ENCODE measurements at places on chromosomes 11 and 22.

DNA sequence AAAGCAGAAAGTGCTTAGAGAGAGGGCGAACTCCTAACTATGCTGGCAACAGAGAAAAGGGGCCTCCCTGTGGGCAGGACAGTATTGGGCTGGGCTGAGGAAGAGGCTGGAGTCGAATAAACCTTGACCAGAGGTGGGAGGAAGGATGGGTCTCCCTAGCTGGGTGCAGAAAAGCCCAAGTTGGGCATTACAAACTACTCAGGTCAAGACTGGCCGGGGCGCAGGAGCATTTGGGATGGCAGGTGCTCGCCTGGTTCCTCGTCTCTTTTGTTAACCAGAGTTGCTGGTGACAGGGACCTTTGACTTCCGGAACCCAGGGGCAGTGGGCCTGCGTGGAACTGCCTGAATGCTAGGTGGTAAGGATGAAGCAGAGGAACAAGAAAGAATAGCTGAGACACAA, 80.3 kb upstream of the SHISAL1 start:
- peak; percentile 46 for DNase-seq

DNA sequence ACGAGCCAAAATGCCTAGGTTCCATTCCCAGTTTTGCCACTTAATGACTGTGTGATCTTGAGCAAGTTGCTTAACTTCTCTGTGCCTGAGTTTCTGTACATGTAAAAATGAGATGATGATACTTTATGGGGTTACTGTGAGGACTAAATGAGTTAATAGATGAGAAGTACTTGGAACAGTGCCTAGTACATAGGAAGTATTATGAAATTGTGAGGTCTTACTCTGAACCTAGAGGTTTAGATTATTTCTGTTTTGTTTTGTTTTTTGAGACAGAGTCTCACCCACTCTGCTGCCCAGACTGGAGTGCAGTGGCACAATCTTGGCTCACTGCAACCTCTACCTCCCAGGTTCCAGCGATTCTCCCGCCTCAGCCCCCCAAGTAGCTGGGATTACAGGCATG, 227.0 kb upstream of the POU2AF2 start:
- DNase-seq, result no peak

DNA sequence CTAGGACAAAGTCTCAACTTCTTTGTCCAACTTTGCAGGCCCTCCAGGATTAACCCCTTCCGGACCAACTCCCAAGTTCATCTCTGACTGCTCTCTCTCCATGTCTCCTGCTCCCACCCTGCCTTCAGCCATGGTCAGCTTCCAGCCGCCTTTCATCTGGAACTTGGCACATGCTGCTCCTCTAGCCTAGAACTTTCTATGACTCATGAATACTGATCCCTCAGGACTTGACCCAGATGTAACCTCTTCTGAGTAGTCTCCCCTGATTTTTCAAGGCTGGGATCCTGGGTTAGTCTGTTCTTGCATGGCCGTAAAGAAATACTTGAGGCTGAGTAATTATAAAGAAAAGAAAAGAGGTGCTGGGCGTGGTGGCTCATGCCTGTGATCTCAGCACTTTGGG, 5.2 kb upstream of the SLC15A3 start:
- DNase-seq, result no peak

GRCh38 chr11:96641261-96641660, 251.4 kb downstream of the JRKL start:
- DNase-seq, result no peak

DNA sequence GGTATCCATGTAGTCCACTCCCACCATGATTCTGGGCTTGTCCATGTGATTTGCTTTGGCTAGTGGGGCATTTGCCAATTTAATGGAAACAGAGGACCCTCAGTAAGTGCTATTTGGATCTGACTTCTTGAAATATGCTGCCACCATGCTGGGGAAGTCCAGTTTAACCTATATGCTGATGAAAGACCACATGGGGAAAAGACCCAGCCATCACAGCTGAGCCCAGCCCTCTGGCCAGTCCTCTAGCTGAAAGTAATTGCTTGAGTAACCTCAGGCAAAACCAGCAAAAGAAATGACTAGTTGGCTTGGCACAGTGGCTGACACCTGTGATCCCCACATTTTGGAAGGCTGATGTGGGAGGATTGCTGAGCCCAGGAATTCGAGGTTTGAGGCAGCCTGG, 61.5 kb downstream of the ATG16L2 start:
- no peak for DNase-seq

- DNase-seq, result no peak
Measured at GRCh38 chr11:128881221-128881620, 9.9 kb upstream of the KCNJ5 start.

- DNase-seq, result no peak
Measured at GRCh38 chr11:86624366-86624765, 48.0 kb downstream of the ME3 start.

DNA sequence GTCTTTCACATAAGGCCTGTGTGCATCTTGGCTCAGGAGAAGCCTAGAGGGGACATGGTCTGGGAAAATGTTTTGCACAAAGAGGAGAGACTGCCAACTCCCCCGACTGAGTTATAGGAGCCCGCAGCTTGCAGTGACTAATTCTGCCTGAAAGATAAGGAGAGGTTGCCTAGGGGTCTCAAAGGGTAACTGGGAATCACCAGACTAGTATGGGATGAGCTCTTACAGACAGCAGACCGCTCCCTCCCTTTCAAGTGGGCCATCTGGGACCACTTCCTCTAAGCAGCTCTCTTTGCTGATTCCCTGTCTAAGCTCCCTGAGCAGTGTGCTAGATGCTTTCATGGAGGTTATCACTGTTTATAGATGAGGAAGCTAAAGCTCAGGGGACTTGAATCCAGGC, 105.1 kb downstream of the TENM4 start:
- no peak for DNase-seq

DNA sequence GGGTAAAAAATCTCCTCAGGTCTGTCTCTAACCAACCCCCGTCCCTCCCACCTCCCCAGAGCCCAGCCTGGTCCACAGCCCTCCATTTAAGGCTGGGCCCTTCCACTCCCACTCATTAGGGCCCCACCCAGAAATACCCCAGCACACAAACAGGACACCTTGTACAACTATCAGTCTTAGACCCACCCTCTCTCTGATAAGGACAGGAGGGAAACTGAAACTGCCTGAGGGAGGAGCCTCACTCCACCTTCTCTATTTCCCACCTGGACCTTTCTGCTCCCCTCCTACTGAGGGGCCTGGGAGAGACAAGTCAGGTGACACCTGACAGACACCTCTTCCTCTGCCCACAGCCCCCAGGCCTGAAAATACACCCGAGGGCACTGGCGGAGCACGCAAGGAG, 90.2 kb downstream of the PLEKHA7 start:
- DNase-seq, result no peak

- no peak for DNase-seq
Measured at GRCh38 chr11:101584129-101584515, 315 bp upstream of the TRPC6 start.

DNA sequence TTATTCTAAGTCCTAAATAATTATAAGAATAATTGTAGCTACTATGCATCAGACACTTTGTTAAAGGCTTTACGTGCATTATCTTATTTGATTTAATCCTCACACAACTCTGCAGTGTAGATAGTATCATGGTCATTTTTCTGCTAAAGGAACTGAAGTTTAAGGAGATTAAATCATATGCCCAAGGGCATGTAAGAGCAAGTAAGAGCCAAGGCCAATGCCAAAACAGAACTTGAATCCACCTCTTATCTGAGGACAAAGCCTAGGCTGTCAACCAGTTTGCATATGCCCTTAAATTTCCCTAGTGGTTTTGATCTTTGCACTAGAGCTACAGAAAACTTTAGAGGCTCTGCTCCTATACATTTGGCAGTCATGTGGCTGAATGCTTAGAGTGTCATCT, 65.6 kb upstream of the OR5AK2 start:
- no peak for DNase-seq

DNA sequence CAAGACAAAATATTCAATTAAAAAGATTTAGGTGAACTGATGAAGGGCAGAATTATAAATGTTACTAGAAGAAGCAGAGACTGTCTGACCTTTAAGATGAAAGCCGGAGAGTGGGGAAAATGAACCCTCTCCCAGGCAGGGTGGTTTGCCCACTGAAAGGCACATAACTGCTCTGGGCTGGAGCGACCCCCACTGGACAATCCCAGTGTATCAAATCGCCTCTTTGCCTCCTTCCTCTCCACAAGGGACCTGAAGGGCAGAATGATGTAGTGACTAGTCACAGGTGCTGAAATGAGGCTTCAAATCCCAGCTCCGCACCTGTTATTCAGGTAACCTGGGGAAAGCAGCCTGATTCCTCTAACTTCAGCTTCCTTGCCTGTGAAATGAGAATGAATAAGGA, 69.0 kb downstream of the EFCAB6 start:
- no peak for DNase-seq

DNA sequence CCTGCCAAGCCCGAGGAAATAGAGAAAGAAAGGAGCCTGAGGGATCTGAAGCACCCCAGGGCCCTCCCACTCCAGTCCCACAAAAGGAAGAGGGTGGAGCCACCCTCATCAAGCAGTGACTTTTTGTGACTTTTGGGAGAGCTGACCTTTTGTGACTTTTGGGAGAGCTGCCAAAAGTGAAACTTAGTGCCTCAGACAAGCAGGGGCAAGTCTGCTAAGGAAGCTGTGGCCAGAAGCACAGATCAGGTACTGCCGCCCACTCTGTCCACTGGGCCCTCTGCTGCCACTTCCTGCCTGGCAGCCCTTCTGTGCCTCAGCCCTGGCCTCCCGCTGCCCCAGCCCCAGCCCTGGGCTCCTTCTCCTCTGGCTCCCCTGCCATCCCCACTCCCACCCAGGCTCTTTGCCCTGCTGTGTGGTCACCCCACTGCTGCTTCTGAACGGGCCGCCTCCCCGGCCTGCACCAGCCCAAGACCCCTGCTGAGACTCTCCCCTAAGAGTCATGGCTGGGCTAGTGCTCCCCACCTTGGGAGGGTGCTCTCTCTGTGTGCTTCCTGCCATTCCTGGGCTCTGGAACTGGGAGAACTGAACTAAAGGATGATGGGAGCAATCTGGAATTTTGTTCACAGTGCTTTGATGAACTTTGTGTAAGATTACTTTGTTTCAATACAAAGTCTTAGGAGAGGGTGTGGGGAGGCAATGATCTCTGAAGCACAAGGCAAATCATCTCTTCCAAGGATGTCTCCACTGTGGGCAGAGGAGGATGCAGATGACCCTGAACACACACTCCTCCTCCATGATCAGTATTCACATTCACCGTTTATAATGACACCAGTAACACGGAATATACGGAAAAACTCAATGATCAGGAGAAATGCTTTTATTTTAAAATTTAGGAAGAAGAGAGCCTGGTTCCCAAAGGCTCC, at the start of gene APOBEC3H:
Gene APOBEC3H (plus strand): TSS at position 147 of the 923 bp plus-strand sequence. CDS start 3,035 bp downstream, outside the sequence.
- DNase-seq, result no peak

GRCh38 chr11:35139722-35140282, 831 bp downstream of the CD44 start:
- DNase-seq, result no peak

- DNase-seq, result no peak
Measured at GRCh38 chr11:84645988-84646694, 981.0 kb downstream of the DLG2 start.

- no peak for DNase-seq
Measured at GRCh38 chr11:109968299-109968698, 124.9 kb upstream of the ZC3H12C start.

GRCh38 chr11:112596324-112596723, 335.7 kb upstream of the PLET1 start:
- DNase-seq, result no peak

GRCh38 chr11:76628408-76628947, 42.1 kb downstream of the LRRC32 start:
- no peak for DNase-seq
